Natural killer cell treated with Interleukin-12 subunit alpha and Interleukin-12 subunit beta and Interleukin-15 and Interleukin-18, amount 100 ng/mL, for 72 hours (primary cell): ENCODE measurements at places on chromosomes 3 and 15.

- peaks cover 18% of the 10 kb centered on the region for H3K4me1 ChIP-seq
- H3K4me3 ChIP-seq = no peak overlapping the region
These were observed 10.7 kb downstream of the BMF start for GRCh38 chr15:40097968-40098476.

DNA sequence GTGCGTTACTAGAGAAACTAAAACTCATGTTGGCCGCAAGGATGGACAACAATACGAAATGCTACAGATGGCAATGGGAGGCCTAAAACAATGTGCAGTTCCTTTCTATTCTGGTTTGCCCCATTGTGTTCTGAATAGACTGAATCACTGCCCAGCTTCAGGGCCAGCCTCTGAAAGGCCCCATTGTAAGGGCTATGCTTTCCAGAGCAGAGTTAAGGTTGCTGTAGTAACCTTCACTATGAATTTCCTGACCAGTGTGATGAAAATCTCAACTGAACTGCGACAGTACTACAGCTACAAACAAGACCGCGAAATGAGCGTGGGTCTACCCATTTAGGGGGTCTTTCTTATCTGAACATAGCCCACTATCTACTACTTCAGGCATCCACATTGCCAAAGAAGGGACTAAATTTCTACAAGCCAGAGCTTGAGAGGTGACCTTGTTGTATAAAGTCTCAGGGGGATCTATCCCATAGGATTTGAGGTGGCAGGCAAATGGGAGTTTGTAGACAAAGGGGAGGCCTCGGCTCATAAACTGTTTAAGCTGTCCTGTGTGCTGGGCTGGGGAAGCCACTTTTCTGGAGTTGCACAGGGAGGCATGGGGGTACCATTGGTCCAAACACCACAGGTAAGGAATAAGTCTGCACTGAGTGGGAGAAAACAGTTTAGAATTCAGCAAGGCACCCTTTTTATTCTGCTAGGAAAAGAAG, 80.1 kb downstream of the MYO1E start:
- no peak overlapping the region for H3K4me3 ChIP-seq
- H3K27ac ChIP-seq = no peak overlapping the region
- DNase-seq = no peak
- no peaks in the 10 kb centered on the region for H3K27me3 ChIP-seq
- no peaks in the 10 kb centered on the region for H3K36me3 ChIP-seq
- no peaks in the 10 kb centered on the region for H3K4me1 ChIP-seq

GRCh38 chr3:16179771-16180736, 5.6 kb downstream of the GALNT15 start:
- no peak for DNase-seq
- H3K4me3 ChIP-seq = no peak overlapping the region

- no peak for DNase-seq
- no peak overlapping the region for H3K4me3 ChIP-seq
- no peak overlapping the region for H3K27ac ChIP-seq
- peaks cover 2% of the 10 kb centered on the region for H3K27me3 ChIP-seq
- H3K36me3 ChIP-seq = no peaks in the 10 kb centered on the region
These were observed 107.9 kb downstream of the P3H2 start for GRCh38 chr3:190012784-190013183.

DNA sequence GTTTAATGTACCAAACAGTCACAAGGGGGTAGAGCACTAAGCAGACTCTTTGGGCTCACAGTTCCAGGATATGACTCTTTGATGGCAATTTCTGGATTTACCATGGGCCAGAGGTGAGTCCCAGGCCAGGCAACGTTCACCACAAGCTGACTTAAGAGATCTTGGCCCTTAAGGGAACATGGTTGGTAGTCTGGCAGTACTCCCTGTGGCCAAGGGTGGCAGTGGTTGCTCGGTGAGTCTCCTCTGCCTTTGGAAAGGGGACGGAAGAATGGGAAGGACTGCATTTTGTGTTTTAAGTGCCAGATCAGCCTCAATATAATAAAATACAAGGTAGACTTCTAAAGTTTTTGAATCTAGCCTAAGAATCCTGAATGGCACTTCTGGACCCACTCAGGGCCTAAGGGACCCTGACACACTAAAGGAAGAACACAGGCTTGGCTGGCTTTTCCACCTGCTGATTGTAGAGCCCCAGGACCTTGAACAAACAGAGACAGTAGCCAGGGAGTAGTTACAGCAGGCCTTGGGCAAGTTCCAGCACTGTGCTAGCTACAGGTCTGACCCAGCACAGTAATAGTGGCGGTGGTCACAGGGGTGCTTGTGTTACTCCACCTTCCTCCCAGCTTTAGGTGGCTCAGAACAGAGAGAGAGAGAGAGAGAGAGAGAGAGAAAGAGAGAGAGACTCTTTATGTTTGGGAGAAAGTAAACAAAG, 730.7 kb upstream of the ALCAM start:
- no peaks in the 10 kb centered on the region for H3K27me3 ChIP-seq
- no peaks in the 10 kb centered on the region for H3K36me3 ChIP-seq
- no peak overlapping the region for H3K27ac ChIP-seq
- no peaks in the 10 kb centered on the region for H3K4me1 ChIP-seq

DNA sequence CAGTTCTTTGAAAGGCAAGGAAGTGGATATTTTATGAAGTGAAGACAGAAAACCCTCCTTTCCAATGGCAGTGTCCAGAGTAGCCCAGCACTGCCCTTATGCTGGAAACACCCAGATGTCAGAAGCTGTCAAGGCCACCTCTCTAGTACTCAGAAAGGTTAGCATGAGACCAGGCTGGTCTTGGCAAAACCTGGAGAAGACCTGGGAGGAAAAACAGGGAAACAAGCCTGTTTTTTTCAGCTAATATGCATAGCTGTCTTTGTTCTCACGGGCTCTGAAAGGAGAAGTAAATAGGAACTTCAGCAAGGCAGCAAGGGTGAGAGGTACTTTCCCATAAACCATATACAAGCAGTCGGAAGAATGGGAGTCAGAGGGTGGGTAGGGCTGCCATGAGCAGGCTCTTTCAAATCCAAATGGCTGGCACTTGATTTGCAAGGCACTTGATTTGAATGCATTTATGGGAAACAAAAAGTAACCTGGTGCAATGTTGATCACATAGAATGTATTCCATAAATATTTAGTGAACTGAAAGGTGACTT, 55.8 kb downstream of the HEG1 start:
- no peaks in the 10 kb centered on the region for H3K27me3 ChIP-seq
- H3K36me3 ChIP-seq = peaks cover 6% of the 10 kb centered on the region
